ENCODE measurements at places on chromosomes 6 and 20.
A peak's percentile ranks its signal among the peaks of the same experiment; 100 is the strongest.

GRCh38 chr20:3696200-3696599 is 14.4 kb upstream of the ADAM33 start:
- no peak for DNase-seq

DNA sequence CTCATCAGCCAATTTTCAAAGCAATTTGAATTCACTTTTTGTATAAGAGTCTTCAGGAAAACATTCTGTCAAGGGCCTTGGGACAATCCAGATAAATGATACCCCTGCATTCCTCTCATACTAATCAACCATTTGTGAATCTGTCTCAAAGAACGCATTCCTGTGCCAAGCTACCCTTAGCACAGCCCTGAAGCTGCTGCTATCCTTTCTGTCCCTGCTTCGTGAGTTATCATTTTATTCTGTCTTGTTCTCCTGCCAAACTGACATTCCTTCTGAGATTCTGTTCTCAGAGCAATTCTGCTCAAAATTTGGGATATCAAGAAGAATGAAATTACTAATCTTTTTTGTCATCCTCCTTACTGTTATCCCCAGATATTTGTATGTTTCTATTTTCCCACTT is 213.9 kb upstream of the STXBP5 start:
- DNase-seq: no peak

GRCh38 chr6:169169941-169170582 is 83.6 kb downstream of the THBS2 start:
- DNase-seq: no peak

DNA sequence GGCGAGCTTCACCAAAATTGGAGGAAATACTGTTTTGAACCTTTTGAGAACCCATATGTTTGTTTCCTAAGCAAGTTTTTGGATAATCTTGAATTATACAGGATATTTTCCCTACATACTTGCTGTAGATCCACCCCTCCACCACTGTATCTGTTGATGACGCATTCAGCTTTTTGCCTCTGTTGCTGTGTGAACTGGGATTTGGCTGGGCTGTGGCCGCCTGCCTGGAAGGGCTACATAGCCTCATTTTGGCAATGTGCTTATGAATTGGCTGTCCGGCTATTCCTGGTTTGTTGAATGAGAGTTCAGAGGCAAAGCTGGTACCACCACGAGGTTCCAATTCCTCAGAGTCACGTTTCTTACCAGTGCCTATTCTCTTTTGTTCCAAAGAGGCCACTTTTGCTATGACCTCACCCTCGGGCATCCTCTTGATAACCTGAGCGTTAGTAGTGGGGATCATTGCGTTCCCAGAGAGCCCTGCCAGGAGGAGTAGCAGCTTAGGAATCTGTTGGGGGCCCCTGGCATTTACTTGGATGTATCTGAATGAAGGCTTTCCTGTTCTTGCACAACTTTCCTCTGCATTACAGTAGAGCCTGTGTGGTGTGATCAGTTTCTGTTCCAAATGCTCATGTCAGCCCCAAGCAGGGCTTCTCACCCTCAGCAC is 6.4 kb downstream of the FAM83D start:
- no peak for DNase-seq

GRCh38 chr20:23260181-23260840 is 90.3 kb upstream of the NXT1 start:
- no peak for DNase-seq

DNA sequence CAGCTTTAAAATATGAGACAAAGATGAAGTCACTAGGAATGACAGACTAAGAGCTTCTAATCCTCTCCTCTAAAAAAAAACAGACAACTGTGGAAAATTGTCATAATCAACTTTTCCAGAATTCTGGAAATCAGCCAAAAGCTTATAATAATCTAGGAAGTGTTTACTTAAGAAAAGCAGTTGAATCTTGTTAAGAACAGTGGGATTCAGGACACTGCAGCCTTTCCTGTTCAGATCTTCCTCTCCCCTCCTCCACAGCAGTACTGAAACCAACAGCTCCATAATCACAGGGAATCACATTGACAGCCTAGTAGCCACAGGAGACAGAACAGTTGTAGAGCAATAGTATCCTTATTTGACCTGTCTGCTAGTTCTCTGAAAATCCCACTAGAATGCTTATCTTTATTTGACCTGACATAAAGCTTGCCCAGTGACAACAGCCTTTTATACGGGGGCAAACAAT is 41.6 kb downstream of the IBTK start:
- no peak for DNase-seq

GRCh38 chr6:36622901-36623546 is 28.9 kb downstream of the SRSF3 start:
- no peak for DNase-seq

- no peak for DNase-seq
These were observed 4.2 kb downstream of the CDYL start for GRCh38 chr6:4780360-4780812.

- DNase-seq: no peak
These were observed 29.0 kb downstream of the HDGFL1 start for GRCh38 chr6:22598339-22598738.

- DNase-seq: no peak
These were observed 45.3 kb upstream of the FAM50B start for GRCh38 chr6:3803627-3804468.

DNA sequence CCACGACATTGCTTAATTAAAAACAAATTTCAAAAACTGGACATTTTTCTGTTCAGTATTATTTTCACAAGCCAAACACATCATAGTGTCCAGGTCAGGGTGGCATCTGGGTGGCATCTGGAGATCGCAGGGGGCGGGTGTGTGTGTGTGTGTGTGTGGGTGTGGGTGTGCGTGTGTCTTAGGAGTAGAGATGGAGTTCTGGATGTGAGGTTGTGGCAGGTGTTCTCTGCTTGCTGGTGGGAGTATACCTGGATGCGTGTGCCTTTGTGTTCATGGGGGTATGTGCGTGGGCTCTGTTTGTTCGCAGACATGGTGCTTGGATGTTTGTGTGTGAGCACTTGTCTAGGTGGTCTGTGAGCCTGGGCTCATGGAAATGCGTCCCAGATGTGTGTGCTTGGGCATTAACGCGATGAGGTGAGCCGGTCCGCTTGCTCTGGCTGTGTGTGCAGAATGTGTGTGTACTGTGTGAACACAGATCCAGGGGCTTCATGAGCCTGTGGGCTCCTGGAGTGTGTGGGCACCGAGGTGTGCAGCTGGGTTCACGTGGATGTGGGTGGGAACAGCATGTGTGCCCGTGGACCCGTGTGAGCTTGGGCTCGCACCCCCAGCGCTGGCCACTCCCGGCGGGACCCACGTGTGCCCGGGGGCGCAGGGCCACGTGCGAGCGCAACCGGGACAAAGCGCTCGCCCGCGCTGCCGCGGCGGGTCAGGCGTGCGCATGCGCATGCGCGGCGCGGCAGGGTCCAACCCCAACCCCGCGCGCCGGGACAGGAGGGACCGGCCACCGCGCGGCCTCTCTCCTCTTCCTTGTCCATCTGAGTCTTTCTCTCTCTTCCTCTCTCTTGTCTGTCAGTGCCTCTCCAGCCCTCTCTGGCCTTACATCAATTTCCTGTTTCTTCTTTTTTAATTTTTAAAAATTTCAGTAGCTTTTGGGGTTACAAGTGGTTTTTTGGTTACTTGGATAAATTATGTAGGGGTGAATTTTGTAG is 60.4 kb downstream of the SRC start:
- DNase-seq: peak; percentile 80

DNA sequence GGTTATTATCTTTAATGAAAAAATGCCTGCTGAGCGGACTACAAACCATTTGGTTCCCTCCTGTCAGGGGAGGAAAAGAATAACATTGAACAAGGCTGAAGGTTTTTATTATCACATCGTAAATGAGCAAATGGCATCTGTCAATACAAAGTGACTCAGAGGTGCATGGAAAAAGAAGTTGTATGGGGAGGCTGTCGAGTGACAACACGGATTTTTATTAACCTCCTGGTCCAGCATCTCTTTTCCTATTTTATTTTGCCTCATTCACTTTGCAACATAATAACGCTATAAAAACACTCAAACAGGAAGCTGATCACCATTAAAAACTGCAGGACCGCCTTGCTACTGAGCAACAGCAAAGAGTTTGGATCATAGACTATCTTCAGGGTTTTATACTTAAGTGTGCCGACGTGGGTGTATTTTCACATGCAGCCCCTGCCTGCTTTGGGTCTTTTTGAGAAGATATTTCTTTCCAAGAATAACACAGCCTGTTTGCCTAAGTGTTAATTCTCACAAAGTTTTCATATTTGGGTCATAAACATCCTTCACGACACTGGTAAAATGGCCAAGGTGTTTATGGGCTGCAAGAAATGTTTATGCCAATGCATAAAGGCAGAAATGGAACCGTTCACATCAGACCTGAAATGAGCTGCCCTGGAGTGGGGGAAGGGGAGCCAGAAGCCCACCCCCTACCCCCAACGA is 132.1 kb upstream of the SALL4 start:
- DNase-seq: peak; percentile 38

- no peak for DNase-seq
These were observed 119.3 kb downstream of the QRSL1 start for GRCh38 chr6:106748547-106749207.

DNA sequence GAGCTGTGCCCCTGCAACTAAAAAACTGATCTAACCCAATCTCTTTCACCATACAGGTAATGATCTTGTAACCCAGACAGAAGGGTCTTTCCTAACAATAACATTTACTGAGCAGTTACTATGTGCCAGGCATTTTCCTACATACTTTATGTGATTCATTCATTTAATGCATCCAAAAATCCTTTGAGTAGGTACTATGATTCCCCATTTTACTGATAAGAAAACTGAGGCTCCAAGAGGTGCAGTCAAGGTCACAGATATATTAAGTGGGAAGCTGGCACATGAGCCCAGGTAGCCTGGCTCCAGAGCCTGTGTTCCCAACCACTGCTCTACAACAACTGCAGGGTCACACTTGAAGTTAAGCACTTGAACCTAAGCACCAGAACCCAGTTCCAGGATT is 87.6 kb downstream of the NCR2 start:
- DNase-seq: no peak
